Stimulated activated CD4-positive, alpha-beta T cell treated with anti-CD3 and anti-CD28 coated beads, Interleukin-4, amount 100 ng/mL, for 4 hours (primary cell): ENCODE measurements at places on chromosomes 12 and 14.

GRCh38 chr14:56268039-56268438 is 149.8 kb downstream of the PELI2 start:
- no peak for DNase-seq

DNA sequence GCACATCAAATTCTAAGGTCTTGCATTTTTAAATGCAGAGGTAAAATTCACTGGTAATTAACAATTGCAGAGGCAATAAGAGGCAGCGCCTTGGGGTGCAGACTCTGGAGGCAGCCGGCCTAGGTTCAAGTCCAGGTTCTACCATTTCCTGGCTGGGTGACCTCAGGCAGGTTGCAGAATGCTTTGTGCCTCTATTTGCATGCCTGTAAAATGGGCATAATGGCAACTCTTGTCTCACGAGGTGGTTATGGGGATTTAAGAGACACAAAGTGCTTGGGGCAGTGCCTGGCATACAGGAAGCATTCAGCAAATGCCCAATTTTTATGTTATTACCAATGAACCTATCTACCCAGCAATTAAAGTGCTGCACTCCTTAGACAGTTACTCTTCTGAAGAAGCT is 180.0 kb upstream of the LHX5 start:
- no peak for DNase-seq

- no peak for DNase-seq
Measured at GRCh38 chr12:58681730-58682129, 238.6 kb downstream of the LRIG3 start.

DNA sequence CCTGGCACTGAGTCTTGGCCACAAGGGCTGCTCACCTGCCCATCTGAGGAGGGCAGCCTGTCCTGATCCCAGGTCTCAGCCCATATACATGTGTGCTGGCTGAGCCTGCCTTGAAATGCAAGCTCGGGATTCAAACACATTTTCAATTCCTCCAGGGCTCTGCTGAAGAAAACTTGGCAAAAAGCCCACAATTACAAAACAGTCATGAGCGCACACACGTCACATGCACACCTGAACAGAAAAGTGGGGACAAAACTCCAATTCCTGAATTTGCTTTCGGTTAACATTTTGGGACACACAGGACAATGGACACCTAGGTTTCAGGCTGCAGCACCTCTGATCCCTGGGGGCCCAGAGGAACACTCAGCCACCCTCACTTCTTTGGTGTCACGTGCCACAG is 113.9 kb downstream of the RBM19 start:
- no peak for DNase-seq

DNA sequence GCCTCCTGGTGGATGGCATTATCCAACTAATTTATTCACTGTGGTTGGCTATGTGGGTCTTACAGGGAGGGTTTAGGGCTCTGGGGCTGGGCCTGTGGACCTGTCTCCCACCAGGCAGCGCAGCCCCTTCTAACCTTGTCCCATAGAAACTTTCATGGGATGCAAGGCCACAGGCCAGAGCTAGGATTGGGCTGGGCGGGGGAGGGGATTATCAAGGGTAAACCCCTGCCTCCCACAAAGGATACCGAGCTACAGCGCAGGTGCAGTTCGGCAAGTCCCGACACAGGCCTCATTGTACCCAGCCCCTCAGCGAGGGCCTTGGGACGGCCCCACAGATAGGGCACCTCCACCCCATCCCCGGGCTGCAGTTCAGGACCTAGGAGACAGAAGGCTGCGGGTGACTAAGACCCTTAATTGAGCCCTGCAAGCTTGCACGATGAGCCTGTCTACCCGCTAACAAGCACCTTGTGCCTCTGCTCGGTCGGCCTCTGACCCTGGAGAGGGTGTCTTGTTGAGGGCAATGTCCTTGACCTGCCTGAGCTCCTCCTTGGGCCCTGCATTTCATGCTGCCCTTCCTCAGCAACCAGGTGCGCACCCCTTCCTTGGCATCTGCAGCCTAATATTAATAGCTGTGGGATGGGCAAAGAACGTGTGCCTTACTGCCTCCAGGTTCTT is 46.7 kb downstream of the PSMA6 start:
- DNase-seq = no peak

DNA sequence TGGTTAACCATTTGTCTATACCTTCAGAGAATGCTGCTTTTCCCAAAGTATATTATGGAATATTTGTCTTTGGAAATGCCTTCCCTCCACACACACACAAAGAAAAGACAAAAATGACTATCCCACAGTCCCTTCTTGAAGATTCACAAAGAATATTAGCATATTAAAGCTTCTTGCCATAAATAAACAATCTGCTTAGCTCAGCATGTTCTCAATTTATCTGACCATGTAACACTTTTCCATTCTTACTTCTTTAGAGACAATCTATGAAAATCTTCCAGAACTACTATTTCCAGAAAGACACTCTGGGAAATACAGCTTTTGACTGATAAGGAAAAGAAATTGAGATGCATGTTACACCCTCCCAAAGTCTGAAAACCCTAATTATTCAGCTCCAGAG is 58.9 kb upstream of the OVCH1 start:
- DNase-seq = no peak

DNA sequence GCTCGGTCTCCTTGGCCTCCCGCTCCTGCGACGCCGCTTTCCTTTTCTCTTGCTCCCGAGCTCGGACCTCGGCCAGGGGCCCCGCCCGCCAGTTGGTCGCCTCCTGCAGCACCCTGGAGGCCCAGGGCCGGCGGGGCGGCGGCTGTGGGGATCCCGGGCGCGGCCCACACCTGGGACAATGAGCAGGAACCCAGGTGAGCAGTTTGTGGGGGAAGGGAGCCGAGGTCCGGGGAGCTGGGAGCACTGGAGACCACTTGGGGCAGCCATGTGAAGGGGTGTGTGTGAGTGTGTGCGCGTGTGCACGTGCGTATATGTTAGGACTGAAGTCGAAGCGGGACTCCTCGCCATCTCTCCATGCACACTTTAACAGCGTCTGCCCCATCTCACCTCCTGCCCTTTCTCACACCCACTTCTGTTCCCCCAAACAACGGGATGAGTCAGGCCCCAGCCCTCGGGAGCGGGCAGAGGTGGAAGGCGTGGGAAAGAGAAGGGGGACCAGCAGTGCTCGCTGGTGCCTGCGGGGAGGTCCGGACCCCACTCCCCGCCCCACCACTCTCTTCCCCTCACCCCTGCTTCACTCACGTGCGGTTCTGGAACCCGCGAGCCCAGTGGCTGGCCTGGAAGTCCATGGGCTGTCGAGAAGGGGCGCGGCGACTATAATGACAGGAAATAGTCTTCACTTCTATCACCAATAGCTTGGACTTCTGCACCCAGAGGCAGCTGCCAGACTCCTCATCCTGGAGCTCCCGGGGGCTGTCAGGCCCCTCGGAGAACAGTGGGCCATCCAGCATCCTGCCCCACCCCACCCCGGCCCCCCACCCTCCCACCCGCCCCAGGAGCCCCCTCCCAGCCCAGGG is 450 bp downstream of the DDN start:
- DNase-seq = no peak

- no peak for DNase-seq
Measured at GRCh38 chr14:95444132-95445129, 72.0 kb downstream of the SYNE3 start.

DNA sequence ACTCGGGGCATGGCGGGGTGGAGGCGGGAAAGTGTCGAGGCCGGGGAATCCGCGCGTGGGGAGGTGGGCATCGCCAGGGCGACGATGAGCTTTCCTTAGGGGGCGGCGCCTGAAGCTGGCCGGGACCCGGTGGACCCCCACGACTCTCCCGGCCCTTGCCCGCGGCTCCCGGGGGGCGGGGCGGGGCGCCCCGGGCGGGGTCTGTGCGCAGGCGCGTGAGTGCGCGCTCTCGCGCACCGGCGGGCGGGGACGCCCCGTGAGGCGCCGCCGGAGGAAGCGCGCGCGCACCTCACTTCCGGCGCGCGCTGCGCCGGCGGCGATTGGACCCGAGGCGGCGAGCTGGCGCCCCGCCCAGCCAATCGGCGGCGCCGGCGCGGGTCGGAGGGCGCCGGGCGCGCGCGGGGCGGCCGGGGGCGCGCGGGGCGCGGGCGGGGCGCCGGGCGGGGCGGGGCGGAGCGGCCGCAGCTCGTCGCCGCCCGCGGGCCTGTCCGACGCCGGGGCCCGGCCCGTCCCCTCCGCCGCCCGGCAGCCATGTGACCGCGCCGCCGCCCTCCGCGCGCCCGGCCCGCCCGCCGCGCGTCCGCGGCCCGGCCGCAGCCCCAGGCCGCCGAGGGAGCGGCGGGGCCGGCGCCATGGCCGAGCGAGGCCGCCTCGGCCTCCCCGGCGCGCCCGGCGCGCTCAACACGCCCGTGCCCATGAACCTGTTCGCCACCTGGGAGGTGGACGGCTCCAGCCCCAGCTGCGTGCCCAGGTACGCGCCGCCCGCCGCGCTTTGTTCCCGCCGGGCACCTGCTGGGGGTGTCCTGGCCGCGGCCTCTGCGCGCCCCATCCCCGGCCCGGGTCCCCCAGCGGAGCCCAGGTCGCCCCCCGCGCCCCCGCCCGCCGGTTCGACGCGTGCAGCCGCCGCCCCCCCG is at the start of gene PACS2:
TSS of gene PACS2 (plus strand) at position 462 of the 914 bp plus-strand sequence. CDS start at position 633, 171 bp downstream.
- peak; percentile 71 for DNase-seq

DNA sequence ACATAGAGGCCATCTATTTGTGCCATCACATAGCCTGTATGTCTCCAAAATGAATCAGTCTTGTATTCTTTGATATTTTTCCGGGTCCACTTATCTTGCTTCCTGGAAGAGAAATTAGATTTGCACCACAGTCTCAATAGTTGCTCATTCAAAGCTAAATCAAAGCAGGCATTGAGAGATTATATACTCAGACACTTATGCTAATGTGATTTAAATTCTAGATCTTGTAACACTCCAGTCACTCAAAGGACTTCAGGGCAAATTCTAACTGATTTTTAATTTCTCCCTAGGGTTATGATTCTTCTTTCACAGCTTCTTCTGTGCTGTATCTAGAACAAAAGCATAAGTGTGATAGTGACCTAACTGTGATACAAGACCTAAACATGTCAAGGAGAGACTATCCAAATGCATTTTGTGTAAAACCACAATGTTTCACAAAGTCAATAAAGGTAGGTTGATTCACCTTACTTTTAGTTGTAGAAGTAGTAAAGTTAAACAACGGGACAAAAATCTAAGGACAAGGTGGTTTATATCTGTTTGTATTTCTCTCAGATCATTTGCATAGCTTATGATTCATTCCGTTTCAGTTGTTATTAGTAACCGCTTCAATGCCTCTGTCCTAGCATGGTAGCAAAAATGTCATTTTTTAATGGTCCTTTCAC is 26.8 kb downstream of the PLBD1 start:
- no peak for DNase-seq
